ENCODE measurements at places on chromosomes 11 and 22. TPM values are rescaled to one million over a fixed set of nuclear protein-coding genes. Genes with fewer than 3 reads are reported as not detected.

Gene ELMOD1
- 2.8 TPM for total RNA-seq

Gene CATSPER1
- not detected for total RNA-seq

Gene AMOTL1
- total RNA-seq, result 38.6 TPM

Gene C1QTNF5
- total RNA-seq, result 18.4 TPM

Gene TRIM51
- not detected for total RNA-seq

Gene PRR33
- total RNA-seq, result not detected

Gene SPTBN2
- total RNA-seq, result 5.7 TPM

Gene SPDYC
- total RNA-seq, result not detected

Gene GPR83
- total RNA-seq, result 0.09 TPM

Gene CARNS1
- 0.30 TPM for total RNA-seq

Gene OR8G1
- not detected for total RNA-seq

Gene DDTL
- total RNA-seq, result 0.59 TPM

Gene CALCA
- not detected for total RNA-seq

Gene PANX2
- total RNA-seq, result 1.5 TPM

Gene RIBC2
- 0.30 TPM for total RNA-seq

Gene GAB4
- not detected for total RNA-seq

Gene MYBPC3
- not detected for total RNA-seq

Gene HBG2
- not detected for total RNA-seq

Gene PAX6
- not detected for total RNA-seq

Gene CRYBA4
- total RNA-seq, result not detected

Gene CNIH2
- 0.37 TPM for total RNA-seq

Gene OR8D4
- not detected for total RNA-seq
